ENCODE measurements at places on chromosomes 12 and 14.

DNA sequence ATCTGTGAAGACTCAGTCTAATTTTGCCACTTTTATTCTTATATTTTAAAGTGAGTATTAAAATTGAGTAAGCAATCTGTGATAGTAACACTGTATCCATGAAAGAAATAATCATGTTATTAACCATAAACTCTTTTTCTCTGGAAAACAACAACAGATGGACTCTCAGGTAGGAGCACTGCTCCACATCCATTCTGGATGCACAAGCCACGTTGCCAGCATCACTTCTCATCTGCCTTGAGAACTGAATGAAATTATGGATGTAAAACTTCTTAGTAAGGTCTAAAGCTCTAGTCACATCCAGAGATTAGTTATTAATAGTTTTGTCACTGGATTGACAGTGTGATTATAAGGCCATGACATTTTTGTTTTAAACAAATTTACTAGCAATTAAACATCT is 489.1 kb upstream of the SYT1 start:
- no peak for DNase-seq

- DNase-seq = peak; percentile 32
Measured at GRCh38 chr14:72892879-72893635, 844 bp downstream of the DPF3 start.

GRCh38 chr14:23881282-23881681 is 72.3 kb upstream of the DHRS4 start:
- no peak for DNase-seq

GRCh38 chr14:45083617-45083975 is 320 bp upstream of the PRPF39 start:
- DNase-seq = no peak

DNA sequence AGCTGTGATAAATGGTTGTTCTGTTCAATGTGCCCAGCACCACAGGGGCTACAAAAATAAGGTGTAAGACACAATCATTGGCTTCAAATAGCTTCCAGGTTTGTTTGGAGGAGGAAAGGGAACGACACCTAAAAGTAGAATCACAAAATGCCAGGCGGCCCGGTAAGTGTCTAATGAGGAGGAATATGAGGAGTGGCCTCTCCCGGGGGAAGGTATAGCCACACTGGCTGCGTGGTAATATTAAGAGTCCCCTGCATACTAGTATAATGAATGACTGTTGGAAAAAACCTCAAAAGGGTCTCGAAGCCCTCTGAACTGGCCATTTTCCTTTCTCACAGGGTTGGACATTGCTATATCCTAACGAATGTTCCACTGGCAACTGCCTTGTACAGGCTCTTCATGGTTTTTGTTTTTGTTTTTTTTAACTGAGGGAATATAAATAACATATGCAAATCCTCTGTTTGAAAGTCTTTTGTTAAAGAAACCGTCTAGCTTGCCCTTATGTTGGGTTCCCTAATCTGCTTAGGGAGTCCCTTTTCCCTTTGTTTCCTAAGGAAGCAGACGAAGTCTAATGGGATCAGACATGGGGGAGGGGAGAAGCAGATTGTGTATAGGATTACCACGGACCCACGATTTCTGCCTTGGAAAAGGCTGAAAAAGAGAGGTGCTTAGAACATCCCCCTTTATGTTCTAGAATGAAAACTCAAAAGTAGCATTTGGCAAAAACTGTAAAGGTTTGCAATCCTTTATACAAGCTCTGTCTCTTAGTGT is 4.2 kb downstream of the CCDC60 start:
- no peak for DNase-seq

DNA sequence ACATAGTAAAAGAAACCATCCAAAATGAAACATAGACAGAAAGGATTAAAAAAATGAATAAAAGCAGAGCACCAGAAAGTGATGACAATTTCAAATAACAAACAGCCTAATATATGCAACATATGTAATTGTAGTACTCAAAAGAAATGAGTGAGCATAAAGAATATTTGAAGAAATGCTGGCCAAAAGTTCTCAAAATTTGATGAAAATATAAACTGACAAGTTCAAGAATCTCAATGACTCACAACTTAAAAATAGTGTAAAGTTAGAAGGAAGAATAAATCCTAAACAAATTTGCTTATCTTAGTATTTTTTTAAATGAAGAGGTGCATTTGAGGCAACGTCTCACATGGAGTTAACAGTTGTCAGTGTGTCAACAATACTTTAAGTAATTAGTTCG is 498.9 kb downstream of the SLC6A15 start:
- DNase-seq = no peak

DNA sequence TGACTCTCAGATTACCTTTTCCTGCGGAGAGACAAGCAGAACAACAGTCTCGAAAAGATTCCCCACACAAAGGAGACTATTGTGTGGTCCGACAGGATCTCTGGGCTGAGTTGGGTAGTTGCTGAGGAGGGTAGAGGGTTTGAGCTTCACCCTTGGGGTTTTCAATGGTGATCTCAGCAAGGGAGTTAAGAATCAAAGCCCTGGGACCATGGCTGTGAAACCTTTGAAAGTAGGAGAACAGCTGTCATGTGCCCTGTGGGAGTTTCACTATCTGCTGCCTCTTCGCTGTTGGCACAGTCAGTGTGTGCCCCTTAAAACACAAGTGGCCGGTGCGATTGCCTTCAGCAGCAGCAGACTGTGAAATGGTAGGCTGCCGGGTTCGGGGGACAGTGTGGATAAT is 14.2 kb upstream of the PLEK2 start:
- no peak for DNase-seq

DNA sequence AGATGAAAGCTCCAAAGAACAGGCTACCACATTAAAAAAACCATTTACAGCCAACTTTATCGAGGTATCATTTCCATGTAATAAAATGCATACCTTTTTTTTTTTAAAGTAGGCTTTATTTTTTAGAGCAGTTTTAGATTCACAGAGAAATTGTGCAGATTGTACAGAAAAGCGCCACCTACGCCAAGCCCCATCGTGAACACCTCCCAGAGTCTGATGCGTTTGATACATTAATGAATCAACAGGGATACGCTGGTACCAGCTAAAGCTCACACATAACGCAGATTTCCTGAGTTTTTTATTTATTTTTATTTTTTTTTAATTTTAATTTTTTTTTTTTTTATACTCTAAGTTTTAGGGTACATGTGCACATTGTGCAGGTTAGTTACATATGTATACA is 129.9 kb downstream of the KIF26A start:
- no peak for DNase-seq

Data from OCI-M1 (cell line).